ENCODE measurements at places on chromosomes 7 and 10. TPM values are rescaled to one million over a fixed set of nuclear protein-coding genes. Genes with fewer than 3 reads are reported as not detected.

Gene RARRES2
- total RNA-seq, result 252 TPM

Gene RAPGEF5
- total RNA-seq, result 0.24 TPM

Gene TMEM225B
- total RNA-seq, result 1.4 TPM

Gene PTF1A
- total RNA-seq, result not detected

GRCh38 chr7:157609932-157610640, 273.3 kb downstream of the DNAJB6 start:
- DNase-seq, result no peak

- DNase-seq, result no peak
Observed at GRCh38 chr10:82041018-82041417, 166.0 kb downstream of the NRG3 start.

DNA sequence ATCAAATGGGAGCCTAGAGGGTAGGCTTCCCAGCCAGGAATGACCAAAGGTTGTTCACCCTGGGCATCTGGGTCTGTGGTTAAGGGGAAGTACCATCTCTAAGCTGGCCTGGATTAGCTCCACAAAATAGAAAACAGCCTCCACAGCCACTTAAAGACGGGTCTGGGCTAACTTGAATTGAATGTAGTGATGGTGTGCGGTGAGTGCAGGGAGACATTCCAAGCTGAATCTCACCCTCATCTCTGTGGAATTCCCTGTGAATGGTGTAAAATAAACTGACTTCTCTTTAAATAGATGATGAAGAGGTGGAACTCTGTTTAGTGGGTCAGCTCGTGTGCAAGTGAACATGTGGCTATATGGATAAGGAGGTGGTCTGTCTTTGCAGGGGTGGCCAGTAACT, 251.0 kb downstream of the DYNC1I1 start:
- no peak for DNase-seq

DNA sequence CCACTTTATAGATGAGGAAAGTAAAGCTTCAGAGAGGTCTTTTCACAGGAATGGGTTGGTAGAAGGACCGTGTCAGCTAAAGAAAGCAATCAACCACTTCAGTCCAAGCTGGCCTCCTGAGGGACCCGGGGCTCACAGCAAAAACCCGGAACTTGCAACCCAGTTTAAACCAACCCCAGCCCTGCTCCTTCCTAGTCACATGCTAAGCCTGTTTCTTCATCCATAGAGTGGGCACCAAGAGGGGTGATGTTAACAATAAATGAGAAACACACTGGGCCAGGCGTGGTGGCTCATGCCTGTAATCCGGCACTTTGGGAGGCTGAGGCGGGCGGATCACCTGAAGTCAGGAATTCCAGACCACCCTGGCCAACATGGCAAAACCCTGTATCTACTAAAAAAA, 12.1 kb upstream of the NPFFR1 start:
- no peak for DNase-seq

DNA sequence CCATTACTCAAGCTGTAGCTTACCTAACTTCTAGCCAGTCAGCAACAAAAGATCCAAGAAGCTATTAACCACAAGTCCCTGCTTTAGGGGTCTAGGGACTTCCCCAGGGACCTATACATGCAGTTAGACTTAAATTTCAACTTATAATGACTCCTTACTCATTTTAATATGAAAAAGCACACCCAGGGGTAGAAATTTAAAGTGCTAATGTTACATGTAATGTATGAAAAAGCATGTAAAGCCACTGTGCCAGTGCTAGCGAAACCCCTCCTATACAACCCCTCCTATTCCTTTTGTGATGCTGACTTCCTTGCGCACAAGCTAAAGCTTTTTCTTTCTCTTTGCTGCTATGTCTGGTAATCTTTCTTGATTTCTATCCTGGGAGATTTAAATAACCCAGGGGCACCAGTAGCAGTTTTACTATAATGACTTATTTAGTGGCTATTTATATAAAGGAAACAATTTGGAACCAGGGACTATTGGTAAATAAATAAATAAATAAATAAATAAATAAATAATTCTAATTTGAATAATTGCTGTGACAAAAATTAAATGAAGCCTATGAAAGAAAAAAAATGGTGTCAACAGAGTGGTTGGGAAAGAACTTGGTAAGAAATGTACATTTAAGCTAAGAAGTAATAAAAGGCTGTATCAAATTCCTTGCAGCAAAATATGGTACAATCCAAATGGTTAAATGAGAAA, 110.5 kb upstream of the MAGI2 start:
- DNase-seq, result no peak

- DNase-seq, result no peak
Observed at GRCh38 chr10:63673246-63673645, 152.0 kb downstream of the REEP3 start.
